Dermis microvascular lymphatic vessel endothelial cell (primary cell): ENCODE measurements at places on chromosomes 5 and 9. TPM values are rescaled to one million over a fixed set of nuclear protein-coding genes. Genes with fewer than 3 reads are reported as not detected.

The PCDHA11 gene
- under 0.01 TPM in 1 of 2 replicates, not detected in the other for total RNA-seq

The ECM2 gene
- total RNA-seq, result not detected in 2 replicates

The HTR4 gene
- not detected in 2 replicates for total RNA-seq

The TMOD1 gene
- total RNA-seq, result 1.7 and 2.1 TPM in 2 replicates
